Esophagus mucosa (tissue), 1 donor: ENCODE measurements at places on chromosomes 6 and 20.

DNA sequence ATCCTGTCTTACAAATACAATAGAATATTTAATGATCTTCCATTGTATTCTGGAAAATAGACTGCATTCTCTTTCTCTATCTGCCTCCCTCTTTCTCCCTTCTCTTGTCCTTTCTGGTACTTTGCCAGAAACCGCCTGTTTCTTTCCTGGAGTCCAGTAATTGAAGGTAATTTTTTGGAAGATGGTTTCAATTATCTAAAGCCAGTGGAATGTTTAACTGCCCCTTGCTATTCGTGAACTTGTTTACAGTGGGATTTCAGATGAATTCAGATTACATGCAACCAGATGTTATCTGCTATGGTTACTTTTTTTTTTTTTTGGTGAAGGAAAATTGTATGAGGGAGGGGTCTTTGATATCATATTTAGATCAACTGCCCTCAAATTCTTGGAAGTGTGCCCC lies 655.5 kb upstream of the FLRT3 start:
- ATAC-seq: no peak

- no peak for ATAC-seq
These were observed 5.4 kb upstream of the ZNF217 start for GRCh38 chr20:53599044-53599362.

- ATAC-seq: no peak
These were observed 11.1 kb upstream of the TSPYL1 start for GRCh38 chr6:116290799-116291198.

- peak; percentile 90 for ATAC-seq
These were observed 154.8 kb downstream of the BCAS1 start for GRCh38 chr20:53915446-53916172.

DNA sequence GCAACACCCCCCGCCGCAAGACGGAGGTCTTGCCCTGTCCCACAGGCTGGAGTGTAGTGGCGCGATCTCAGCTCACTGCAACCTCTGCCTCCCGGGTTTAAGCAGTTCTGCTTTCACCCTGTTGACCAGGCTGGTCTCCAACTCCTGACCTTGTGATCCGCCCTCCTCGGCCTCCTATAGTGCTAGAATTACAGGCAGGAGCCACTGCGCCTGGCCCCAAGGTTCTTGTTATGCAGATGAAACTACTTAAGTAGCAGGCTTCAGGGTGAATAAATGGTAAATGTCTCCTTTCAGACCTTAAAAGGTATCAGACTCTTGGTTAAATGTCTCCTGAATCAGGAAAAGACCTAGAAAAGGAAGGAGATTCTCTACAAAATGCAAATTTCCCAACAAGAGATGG lies 95.4 kb upstream of the TMEM181 start:
- ATAC-seq: no peak

DNA sequence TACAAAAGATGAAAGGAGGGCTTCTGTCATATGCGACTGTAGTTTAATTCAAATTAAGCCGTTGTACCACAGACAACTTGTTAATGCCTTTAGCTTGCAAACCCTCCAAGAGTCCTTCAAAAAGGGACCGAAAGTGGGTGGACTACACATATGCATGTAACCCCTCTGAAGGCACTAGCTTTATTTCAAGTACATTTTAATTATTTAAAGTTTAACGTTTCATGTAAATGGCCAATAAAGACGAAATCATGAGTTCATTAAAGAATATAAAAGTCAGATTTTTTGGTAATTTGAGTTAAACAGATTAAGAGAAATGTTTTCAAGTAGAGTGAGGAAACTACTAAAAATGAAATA lies 12.8 kb downstream of the PRDM13 start:
- no peak for ATAC-seq

DNA sequence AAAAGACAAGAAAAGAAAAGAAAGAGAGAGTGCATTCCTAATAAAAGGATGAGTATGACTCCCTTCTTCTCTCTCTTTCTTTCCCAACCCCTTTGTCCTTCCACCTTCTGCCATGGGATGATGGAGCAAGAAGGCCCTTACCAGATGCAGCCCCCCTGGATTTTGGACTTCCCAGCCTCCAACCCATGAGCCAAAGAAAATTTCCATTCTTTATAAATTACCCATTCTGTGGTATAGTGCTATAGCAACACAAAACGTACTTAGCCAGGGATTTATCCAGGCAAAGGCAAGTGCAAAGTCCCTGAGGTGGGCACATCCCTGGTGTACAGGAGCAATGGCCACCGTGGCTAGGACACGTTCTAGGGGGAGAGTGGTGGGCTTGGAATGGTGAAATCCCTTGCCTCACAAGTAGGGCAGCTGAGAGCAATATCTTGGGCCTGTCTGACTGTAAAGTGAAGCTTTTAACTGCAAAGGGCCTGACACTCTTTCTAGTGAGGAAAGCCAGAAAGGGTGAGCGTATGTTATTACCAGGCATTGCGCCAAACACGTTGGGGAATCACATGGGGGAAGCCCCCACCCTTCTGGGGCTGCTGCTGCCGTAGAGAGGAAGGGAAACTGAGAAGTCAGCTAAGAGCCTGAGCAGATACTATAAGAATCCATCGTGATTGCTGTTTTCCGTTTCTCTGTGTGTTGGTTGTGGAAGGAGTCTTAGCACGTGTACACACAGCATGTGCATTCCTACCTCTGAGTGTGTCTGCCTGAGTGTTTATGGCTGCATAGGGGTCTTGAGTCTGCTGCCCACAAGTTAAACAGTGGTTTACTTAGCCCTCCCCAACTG lies 50.7 kb upstream of the SIRPA start:
- peak; percentile 19 for ATAC-seq

DNA sequence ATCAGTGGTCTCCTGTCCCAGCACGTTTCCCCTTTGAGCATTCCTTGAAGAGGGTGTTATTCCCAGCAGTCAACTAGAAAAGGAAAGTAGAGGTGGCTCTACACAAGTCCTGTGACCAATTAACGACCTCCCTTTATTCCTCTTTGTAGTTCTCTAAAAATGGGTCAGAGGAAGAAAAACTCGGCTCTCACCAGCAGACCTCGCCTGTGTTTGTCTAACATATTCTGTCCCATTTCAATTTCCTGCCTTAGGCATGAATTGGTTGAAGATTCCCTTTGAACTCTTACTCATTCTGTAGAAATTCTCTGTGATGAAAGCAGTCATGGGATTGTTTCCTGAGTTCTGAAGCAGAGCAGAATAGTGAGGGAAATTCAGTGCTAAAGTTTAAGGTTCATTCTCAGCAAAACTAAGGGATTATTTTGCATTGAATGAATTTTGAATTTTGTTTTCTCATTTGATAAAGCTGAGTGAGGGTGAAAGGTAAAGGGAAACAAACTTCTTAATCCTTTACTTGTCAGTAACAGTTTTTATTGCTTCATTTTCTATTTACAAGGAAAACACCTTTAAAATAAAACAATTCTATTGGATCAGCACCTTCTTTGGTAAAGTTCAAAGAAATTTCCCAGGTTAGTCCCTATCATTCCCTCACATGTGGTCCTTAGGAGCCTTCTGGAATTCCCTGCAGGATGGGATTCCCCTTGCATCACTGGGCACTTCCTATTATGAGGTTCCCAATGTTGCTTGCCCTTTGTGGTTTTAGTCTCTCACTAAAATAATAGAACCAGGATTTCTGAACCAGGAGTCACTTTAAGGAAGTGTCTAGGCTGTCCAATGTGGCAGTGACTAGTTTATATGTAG lies 105.8 kb downstream of the SLX4IP start:
- peak; percentile 78 for ATAC-seq

GRCh38 chr6:165843568-165844113 lies 180.6 kb upstream of the PDE10A start:
- ATAC-seq: no peak

DNA sequence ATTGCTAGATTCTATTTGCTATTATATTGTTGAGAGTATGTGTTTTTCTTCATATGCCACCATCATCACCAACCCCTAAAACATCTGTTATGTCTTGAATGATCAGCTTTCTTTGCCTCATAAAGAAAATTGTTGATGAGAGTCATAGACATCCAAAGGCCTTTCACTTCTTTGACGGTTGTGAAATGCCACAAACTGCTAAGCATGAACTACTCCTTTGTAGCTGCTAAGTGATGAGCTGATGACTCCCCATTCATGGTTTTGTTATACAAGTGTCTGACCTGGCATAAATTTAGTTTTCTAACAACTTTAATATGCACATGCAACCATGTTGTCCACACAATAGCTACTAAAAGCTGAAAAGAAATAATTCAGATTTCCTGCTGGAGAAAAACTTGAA lies 684 bp upstream of the MED23 start:
- no peak for ATAC-seq

GRCh38 chr6:31568537-31568961 lies 3.5 kb upstream of the LTA start:
- ATAC-seq: peak; percentile 31

GRCh38 chr6:32430179-32430578 lies 9.5 kb upstream of the HLA-DRA start:
- ATAC-seq: no peak

- ATAC-seq: no peak
These were observed 92.6 kb upstream of the SOX4 start for GRCh38 chr6:21501021-21501354.

- ATAC-seq: no peak
These were observed 5.0 kb downstream of the SERPINB6 start for GRCh38 chr6:2966347-2966746.

GRCh38 chr20:24915440-24915839 lies 33.6 kb upstream of the CST7 start:
- ATAC-seq: no peak

- ATAC-seq: no peak
These were observed 307.0 kb upstream of the PRDM1 start for GRCh38 chr6:105779110-105779509.

- no peak for ATAC-seq
These were observed 37.0 kb downstream of the DYNLT1 start for GRCh38 chr6:158607411-158608170.

- no peak for ATAC-seq
These were observed 441.5 kb upstream of the FLRT3 start for GRCh38 chr20:14778875-14779274.

GRCh38 chr6:26525838-26526237 lies 12.3 kb upstream of the HMGN4 start:
- ATAC-seq: no peak

GRCh38 chr6:13504611-13505344 lies 17.4 kb upstream of the GFOD1 start:
- no peak for ATAC-seq

DNA sequence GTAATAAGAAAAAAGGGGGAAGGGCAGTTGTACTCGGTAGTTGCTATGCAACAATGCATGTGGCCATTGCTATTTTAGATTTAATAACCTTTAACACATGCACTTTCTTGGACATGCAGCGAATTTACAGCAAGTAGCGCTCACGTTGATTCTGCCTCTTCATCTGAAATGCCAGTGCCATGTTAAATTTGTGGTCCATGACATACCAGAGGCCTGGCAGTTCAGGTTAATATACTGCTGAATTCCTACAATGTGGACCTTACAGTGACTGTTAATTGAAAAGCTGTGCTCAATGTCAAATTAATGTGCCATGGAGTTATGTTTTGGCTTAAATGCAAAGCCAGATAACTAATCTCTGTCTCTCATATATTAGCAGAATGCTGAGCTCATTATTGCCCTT lies 699.7 kb downstream of the DOK5 start:
- ATAC-seq: no peak

DNA sequence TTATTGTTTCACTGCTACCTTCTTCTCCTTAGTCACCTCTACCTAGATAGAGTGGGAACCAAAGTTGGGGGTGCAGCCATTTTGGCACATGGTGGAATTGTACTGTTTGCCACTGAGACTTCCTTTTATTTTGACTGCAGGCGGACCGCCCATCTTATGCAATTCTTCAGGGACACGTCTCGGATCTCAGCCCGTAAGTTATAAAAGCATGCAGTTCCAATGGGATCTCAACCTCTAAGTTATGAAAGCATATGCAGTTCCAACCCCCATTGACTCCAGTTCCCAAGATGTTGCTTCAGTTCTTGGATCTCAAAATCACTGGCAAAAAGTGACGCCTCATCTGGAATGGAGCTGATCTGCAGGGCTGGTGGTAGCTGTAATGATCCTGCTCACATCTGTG lies 41.2 kb upstream of the CDH4 start:
- no peak for ATAC-seq

GRCh38 chr6:151326116-151326825 lies 65.1 kb downstream of the ZBTB2 start:
- no peak for ATAC-seq

- ATAC-seq: no peak
These were observed 27.0 kb upstream of the MDGA1 start for GRCh38 chr6:37724530-37725220.

GRCh38 chr6:47743744-47744143 lies 38.1 kb upstream of the OPN5 start:
- ATAC-seq: no peak

DNA sequence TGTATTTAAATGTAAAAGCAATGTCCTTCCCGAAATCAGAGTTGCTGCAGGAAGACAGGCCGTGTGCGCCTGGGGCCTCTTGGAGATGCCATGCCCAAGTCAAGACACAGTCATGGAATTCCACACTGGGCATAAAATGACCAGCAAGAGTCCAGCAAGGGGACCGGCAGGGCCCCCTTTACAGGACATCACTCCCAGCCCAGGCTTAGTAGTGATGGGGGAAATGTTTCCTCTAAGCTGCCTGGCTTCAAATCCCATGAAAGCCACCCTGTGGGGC lies 1.9 kb upstream of the PPP1R3G start:
- no peak for ATAC-seq

- peak; percentile 69 for ATAC-seq
These were observed 541 bp downstream of the SNX21 start for GRCh38 chr20:45833883-45834796.

- no peak for ATAC-seq
These were observed 110.9 kb downstream of the QRSL1 start for GRCh38 chr6:106740287-106740686.

DNA sequence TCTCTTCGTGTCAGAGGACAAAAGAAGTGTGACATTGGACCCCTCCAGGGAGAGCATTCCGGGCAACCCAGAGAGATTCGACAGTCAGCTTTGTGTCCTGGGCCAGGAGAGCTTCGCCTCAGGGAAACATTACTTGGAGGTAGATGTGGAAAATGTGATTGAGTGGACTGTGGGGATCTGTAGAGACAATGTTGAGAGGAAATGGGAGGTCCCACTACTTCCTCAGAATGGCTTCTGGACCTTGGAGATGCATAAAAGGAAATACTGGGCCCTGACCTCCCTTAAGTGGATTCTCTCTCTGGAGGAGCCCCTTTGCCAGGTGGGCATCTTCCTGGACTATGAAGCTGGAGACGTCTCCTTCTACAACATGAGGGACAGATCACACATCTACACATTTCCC lies 9.5 kb upstream of the BTN3A3 start:
- ATAC-seq: no peak

GRCh38 chr20:47758517-47759450 lies 26.5 kb downstream of the SULF2 start:
- no peak for ATAC-seq
